ENCODE measurements at places on chromosomes 3 and 15. TPM values are rescaled to one million over a fixed set of nuclear protein-coding genes. Genes with fewer than 3 reads are reported as not detected.

GRCh38 chr15:75659928-75660645, 12.4 kb downstream of the SNX33 start:
- H3K27ac ChIP-seq, result no peak overlapping the region
- no peaks in the 10 kb centered on the region for H3K27me3 ChIP-seq
- H3K36me3 ChIP-seq, result peaks cover 13% of the 10 kb centered on the region
- H3K4me3 ChIP-seq, result no peak overlapping the region

DNA sequence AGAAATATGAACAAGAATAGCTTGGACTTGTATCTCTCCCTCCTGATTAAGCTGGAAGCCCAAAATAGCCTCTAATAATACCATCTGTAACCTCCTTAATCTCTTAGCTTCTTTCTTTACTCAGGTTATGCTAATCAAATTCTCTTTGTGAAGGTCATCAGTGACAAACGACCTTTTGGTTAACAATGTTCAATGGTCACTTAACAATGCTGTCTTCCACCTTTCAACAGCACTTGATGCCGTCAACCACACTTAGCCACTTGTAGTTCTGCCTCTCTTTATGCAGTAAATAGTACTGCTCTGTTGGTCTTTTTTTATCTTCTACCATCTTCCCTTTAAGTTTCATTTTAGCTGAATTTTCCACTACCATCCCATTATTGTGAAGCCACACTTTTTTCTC, 476.6 kb upstream of the TGFBR2 start:
- no peak overlapping the region for H3K4me3 ChIP-seq
- no peaks in the 10 kb centered on the region for H3K4me1 ChIP-seq
- no peak overlapping the region for H3K27ac ChIP-seq
- H3K36me3 ChIP-seq, result no peaks in the 10 kb centered on the region
- H3K27me3 ChIP-seq, result no peaks in the 10 kb centered on the region
- DNase-seq, result no peak

CD276 gene
- total RNA-seq, result 133 TPM

DNA sequence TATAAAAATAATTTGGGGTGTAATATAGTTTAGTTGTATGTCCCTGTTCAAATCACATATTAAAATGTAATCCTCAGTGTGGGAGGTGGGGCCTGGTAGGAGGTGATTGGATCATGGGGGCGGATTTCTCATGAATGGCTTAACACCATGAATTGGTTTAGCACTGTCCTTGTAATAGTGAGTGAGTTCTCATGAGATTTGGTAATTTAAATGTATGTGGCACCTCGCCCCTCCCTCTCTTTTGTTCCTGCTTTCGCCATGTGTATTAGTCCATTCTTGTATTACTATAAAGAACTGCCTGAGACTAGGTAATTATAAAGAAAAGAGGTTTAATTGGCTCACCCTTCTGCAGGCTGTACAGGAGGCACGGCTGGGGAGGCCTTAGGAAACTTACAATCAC, 83.9 kb downstream of the ANXA2 start:
- no peaks in the 10 kb centered on the region for H3K27me3 ChIP-seq
- H3K4me1 ChIP-seq, result no peaks in the 10 kb centered on the region
- H3K36me3 ChIP-seq, result no peaks in the 10 kb centered on the region
- H3K4me3 ChIP-seq, result no peak overlapping the region
- H3K27ac ChIP-seq, result no peak overlapping the region

VPS39 gene
- total RNA-seq, result 57.2 TPM

APOD gene
- total RNA-seq, result not detected

ALG1L2 gene
- total RNA-seq, result 5.2 TPM

Measured in endodermal cell (in vitro differentiated cells).